ENCODE measurements at places on chromosomes 2 and 18.

- DNase-seq = no peak
Measured at GRCh38 chr2:120802158-120802557, 66.5 kb downstream of the GLI2 start.

DNA sequence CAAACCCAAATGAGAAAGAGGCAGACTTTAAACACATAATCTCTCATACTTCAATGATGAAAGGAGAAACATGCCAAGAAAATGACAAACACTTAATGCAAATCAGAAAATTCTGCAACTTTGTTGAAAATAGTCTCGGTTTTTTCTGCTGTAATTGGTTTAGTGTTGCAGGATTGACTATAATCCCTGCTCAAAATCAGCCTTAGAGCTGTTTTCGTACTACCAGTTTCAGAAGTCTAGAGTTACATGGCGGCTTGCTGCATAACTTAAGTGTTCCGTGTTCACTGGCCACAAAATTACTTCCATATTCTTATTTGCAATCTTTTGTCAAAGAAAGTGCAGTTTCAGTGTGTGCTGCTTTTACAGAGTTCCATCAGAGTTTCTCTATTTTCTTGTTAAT is 48.9 kb upstream of the ITGAV start:
- no peak for DNase-seq

GRCh38 chr18:26429535-26430226 is 118.7 kb downstream of the KCTD1 start:
- no peak for DNase-seq

DNA sequence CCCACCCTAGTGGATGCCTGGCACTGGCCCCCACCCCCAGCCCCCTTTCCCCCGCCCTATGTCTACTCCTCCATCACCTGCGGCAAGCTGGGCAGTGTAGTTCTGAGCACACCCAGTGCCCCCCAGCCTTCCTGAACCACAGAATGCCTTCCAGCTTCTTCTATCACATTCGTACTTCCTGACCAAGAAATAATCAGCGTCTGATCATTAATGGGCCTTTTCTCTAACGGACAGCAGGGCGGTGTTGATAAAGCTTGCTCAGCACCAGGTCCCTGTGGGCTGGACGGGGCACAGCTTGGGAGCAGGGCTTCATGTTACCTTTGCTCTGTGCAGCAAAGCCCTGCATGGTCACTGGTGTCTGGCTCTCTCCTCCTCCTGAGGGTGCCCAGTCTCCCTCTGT is 15.4 kb downstream of the UXS1 start:
- no peak for DNase-seq
